ENCODE measurements at places on chromosomes 7 and 10. TPM values are rescaled to one million over a fixed set of nuclear protein-coding genes. Genes with fewer than 3 reads are reported as not detected.

- H3K27ac ChIP-seq = no peak overlapping the region
- no peaks in the 10 kb centered on the region for H3K4me1 ChIP-seq
- no peaks in the 10 kb centered on the region for H3K36me3 ChIP-seq
- H3K27me3 ChIP-seq = no peaks in the 10 kb centered on the region
- no peak overlapping the region for H3K4me3 ChIP-seq
- no peak for DNase-seq
Observed at GRCh38 chr10:132207536-132208461, 21.1 kb downstream of the DPYSL4 start.

GRCh38 chr7:139094596-139094995 is 14.9 kb downstream of the ZC3HAV1 start:
- H3K36me3 ChIP-seq = no peaks in the 10 kb centered on the region
- no peak overlapping the region for H3K4me3 ChIP-seq
- DNase-seq = no peak
- no peak overlapping the region for H3K27ac ChIP-seq
- H3K4me1 ChIP-seq = no peaks in the 10 kb centered on the region

GRCh38 chr10:114821293-114821914 is at the start of gene FHIP2A:
FHIP2A (plus strand) TSS chr10:114821780; CDS start chr10:114822079, 299 bp downstream.
- peak; percentile 85 for DNase-seq
- no peaks in the 10 kb centered on the region for H3K36me3 ChIP-seq
- peak within 1 kb of the TSS; percentile 60 for H3K27ac ChIP-seq
- H3K4me1 ChIP-seq = no peaks in the 10 kb centered on the region
- H3K4me3 ChIP-seq = peak within 1 kb of the TSS; percentile 100
- H3K27me3 ChIP-seq = no peaks in the 10 kb centered on the region

- no peaks in the 10 kb centered on the region for H3K4me1 ChIP-seq
- DNase-seq = no peak
- H3K36me3 ChIP-seq = no peaks in the 10 kb centered on the region
- no peak overlapping the region for H3K27ac ChIP-seq
- H3K4me3 ChIP-seq = no peak overlapping the region
Observed at GRCh38 chr10:66572700-66573099, 353.1 kb upstream of the LRRTM3 start.

DNA sequence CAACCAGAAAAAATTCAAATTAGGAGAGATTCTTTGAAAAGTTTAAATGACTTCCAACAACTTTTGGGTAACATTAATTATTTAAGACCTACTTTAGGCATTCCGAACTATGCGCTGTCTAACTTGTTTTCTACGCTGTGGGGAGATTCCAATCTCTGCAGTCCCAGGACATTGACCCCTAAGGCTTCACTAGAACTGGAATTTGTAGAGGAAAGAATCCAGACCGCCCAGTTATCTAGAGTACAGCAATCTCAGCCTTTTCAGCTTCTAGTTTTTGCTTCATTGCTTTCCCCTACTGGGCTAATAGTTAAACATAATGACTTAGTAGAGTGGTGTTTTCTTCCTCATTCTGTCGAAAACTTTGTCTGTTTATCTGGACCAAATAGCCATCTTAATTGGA is 14.9 kb upstream of the DDC start:
- no peak overlapping the region for H3K27ac ChIP-seq
- no peaks in the 10 kb centered on the region for H3K36me3 ChIP-seq
- no peak overlapping the region for H3K4me3 ChIP-seq
- no peaks in the 10 kb centered on the region for H3K4me1 ChIP-seq

DNA sequence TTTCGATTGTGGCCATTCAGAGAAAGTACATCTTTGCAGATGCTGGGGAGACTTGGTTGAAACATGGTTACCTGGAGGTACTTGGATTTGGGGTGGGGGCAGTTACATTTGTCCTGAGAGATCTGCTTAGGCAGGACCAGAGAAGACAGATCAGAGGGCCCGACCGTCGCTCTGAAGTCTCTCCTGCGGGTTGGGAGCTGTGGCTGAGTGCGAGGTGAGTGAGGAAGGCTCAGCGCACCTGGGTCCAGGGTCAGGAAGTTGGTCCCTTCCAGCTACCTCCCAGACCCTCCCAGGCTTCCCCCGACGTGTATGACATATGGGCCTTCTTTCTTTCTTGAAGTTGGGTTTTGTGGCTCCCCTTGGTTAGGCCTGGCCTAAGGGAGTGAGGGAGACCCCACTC is 56.3 kb downstream of the LHPP start:
- no peak overlapping the region for H3K27ac ChIP-seq
- H3K36me3 ChIP-seq = no peaks in the 10 kb centered on the region
- no peak overlapping the region for H3K4me3 ChIP-seq

DNA sequence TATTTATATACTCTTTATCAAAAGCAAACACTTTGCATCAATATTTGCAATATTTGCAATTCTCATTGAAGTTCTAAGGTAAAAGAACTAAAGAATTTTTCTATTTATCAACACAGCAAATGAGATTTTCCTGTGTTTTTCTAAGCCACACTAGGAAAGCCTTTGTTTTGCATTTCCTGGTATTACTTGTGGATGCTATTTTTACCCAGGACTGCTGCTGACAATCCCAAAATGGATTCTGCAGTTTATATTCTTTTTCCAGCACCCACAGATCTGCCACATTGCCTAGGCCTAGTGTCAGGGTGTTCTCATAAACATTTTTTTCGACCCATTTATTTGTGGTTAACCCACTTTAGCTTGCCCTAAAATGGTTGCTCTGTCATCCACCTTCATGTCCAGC is 25.9 kb downstream of the LRRC17 start:
- no peak overlapping the region for H3K4me3 ChIP-seq
- no peaks in the 10 kb centered on the region for H3K27me3 ChIP-seq

DNA sequence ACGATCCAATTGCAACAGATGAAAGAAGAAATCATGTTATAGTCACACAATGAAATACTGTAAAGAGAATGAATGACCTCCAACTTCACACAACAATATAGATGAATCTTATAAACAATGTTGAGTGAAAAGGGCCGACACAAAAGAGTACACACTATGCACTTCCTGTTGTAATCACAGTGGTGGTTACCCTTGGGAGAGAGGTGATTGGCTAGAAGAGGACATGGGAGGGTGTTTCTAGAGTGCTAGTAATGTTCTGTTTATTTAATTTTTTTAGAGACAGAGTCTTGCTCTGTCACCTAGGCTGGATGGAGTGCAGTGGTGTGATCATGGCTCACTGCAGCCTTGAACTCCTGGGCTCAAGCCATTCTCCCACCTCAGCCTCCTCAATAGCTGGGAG is 82.5 kb downstream of the NDUFB2 start:
- DNase-seq = no peak
- peaks cover 44% of the 10 kb centered on the region for H3K36me3 ChIP-seq
- H3K27me3 ChIP-seq = no peaks in the 10 kb centered on the region
- no peak overlapping the region for H3K27ac ChIP-seq
- no peak overlapping the region for H3K4me3 ChIP-seq

- peak; percentile 84 for DNase-seq
- no peaks in the 10 kb centered on the region for H3K27me3 ChIP-seq
- peaks cover 6% of the 10 kb centered on the region for H3K4me1 ChIP-seq
- H3K27ac ChIP-seq = no peak overlapping the region
Observed at GRCh38 chr10:69048103-69048502, 39.8 kb upstream of the SRGN start.

GRCh38 chr10:97411406-97411805 is 10.3 kb upstream of the RRP12 start:
- no peaks in the 10 kb centered on the region for H3K27me3 ChIP-seq
- H3K4me3 ChIP-seq = no peak overlapping the region
- H3K27ac ChIP-seq = no peak overlapping the region
- peaks cover 14% of the 10 kb centered on the region for H3K4me1 ChIP-seq
- no peak for DNase-seq

GRCh38 chr7:113371416-113372043 is 253.2 kb upstream of the SMIM30 start:
- no peaks in the 10 kb centered on the region for H3K36me3 ChIP-seq
- H3K27ac ChIP-seq = peak overlapping the region; percentile 13
- peaks cover 18% of the 10 kb centered on the region for H3K4me1 ChIP-seq

GRCh38 chr10:84820120-84820519 is 491.7 kb downstream of the CCSER2 start:
- no peaks in the 10 kb centered on the region for H3K36me3 ChIP-seq
- H3K4me1 ChIP-seq = no peaks in the 10 kb centered on the region
- no peaks in the 10 kb centered on the region for H3K27me3 ChIP-seq
- H3K4me3 ChIP-seq = no peak overlapping the region

GRCh38 chr7:76317782-76318487 is 15.5 kb downstream of the HSPB1 start:
- peak overlapping the region; percentile 58 for H3K4me3 ChIP-seq
- H3K27me3 ChIP-seq = no peaks in the 10 kb centered on the region
- H3K4me1 ChIP-seq = peaks cover 18% of the 10 kb centered on the region
- peaks cover under 1% of the 10 kb centered on the region for H3K36me3 ChIP-seq
- peak overlapping the region; percentile 27 for H3K27ac ChIP-seq
- DNase-seq = peak; percentile 98

DNA sequence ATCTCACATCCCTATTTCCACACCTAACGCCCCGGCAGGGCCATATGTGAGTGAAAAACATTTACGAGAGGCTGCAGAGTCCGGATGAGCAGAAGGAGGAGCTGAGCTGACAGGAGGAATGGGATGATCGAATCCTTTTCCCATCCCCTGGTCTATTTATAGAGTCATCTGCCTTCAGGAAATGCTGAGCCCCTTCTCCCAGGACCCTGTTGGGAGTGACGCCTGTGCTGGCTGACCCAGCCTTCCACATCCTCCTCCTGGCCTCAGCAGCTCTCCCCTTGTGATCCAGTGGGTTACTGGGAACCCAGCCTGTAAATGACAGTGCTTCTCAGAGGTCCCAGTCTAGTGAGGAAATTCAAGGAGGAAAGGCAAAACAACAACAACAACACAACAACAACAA is 16.6 kb downstream of the DENND2A start:
- no peak overlapping the region for H3K4me3 ChIP-seq
- H3K4me1 ChIP-seq = peaks cover 18% of the 10 kb centered on the region
- DNase-seq = no peak
- H3K27ac ChIP-seq = no peak overlapping the region
- no peaks in the 10 kb centered on the region for H3K36me3 ChIP-seq

- H3K4me3 ChIP-seq = no peak overlapping the region
- H3K27me3 ChIP-seq = no peaks in the 10 kb centered on the region
- no peaks in the 10 kb centered on the region for H3K4me1 ChIP-seq
- H3K27ac ChIP-seq = no peak overlapping the region
Observed at GRCh38 chr7:69698109-69698825, 100.0 kb downstream of the AUTS2 start.

- H3K4me1 ChIP-seq = no peaks in the 10 kb centered on the region
- H3K27me3 ChIP-seq = no peaks in the 10 kb centered on the region
- no peak overlapping the region for H3K27ac ChIP-seq
- DNase-seq = no peak
- H3K36me3 ChIP-seq = no peaks in the 10 kb centered on the region
- no peak overlapping the region for H3K4me3 ChIP-seq
Observed at GRCh38 chr10:48897441-48897790, 42.2 kb downstream of the LRRC18 start.

DNA sequence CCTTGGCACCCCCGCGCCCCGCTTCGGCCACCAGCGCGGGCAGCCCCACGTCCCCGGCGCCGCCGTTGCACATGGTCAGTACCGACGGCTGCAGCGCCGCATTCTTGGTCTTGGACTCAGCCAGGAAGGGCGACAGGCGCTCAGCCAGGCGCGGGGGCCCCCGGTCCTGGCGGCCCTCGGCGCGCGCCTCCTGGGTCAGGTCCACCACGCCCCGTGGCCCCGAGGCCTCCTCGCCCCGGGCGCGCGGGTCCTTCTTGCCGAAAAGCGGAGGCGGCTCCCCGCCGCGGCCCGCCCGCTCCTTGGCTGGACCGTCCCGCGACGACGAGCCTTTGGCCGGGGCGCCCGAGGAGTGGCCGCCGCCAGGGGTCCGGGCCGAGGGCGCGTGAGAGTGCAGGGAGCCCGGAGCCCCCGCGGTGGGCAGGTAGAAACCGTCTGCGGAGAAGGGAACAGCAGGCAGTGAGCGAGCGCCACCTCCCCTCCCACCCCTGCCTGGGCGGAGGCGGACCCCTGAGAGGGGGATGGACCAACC is 34.7 kb downstream of the TNRC18 start:
- no peak overlapping the region for H3K27ac ChIP-seq
- peaks cover 33% of the 10 kb centered on the region for H3K36me3 ChIP-seq
- no peaks in the 10 kb centered on the region for H3K4me1 ChIP-seq

GRCh38 chr10:32338262-32338661 is 8.7 kb downstream of the EPC1 start:
- H3K27ac ChIP-seq = no peak overlapping the region
- no peaks in the 10 kb centered on the region for H3K27me3 ChIP-seq
- no peaks in the 10 kb centered on the region for H3K4me1 ChIP-seq
- no peak for DNase-seq
- H3K36me3 ChIP-seq = peaks cover 16% of the 10 kb centered on the region

GRCh38 chr7:29090836-29091601 is 55.3 kb downstream of the CPVL start:
- peaks cover 20% of the 10 kb centered on the region for H3K4me1 ChIP-seq
- no peaks in the 10 kb centered on the region for H3K36me3 ChIP-seq
- peak; percentile 40 for DNase-seq

- no peak for DNase-seq
- no peak overlapping the region for H3K27ac ChIP-seq
- H3K4me1 ChIP-seq = no peaks in the 10 kb centered on the region
- no peaks in the 10 kb centered on the region for H3K27me3 ChIP-seq
- no peak overlapping the region for H3K4me3 ChIP-seq
Observed at GRCh38 chr7:71131256-71132126, 453 bp upstream of the GALNT17 start.

- no peak for DNase-seq
- no peaks in the 10 kb centered on the region for H3K27me3 ChIP-seq
- no peaks in the 10 kb centered on the region for H3K4me1 ChIP-seq
- peaks cover 81% of the 10 kb centered on the region for H3K36me3 ChIP-seq
Observed at GRCh38 chr10:26738301-26738911, 40.9 kb downstream of the PDSS1 start.

- no peak for DNase-seq
- no peaks in the 10 kb centered on the region for H3K27me3 ChIP-seq
- no peaks in the 10 kb centered on the region for H3K36me3 ChIP-seq
- no peaks in the 10 kb centered on the region for H3K4me1 ChIP-seq
Observed at GRCh38 chr10:8369666-8370065, 315.2 kb downstream of the GATA3 start.

The ZNF679 gene
- 0.18 TPM for total RNA-seq

The CRYGN gene
- total RNA-seq = not detected

The LRRC17 gene
- total RNA-seq = 71.2 TPM

The SORCS3 gene
- not detected for total RNA-seq

The DNAJB12 gene
- total RNA-seq = 22.3 TPM

The ACBD5 gene
- total RNA-seq = 21.1 TPM

The ASZ1 gene
- not detected for total RNA-seq

The STAMBPL1 gene
- total RNA-seq = 4.7 TPM

The ZNF117 gene
- total RNA-seq = 9.8 TPM

The SPDYE1 gene
- total RNA-seq = not detected

The RET gene
- total RNA-seq = not detected

The NEURL1 gene
- 2.6 TPM for total RNA-seq

The HOXA11 gene
- total RNA-seq = 5.8 TPM

The CALML5 gene
- total RNA-seq = not detected

The PPP1R3A gene
- 0.02 TPM for total RNA-seq

The ASAH2 gene
- total RNA-seq = 1.7 TPM

The GALNT17 gene
- not detected for total RNA-seq

The CALHM3 gene
- total RNA-seq = not detected

The VIPR2 gene
- 10.2 TPM for total RNA-seq

The SH2D4B gene
- total RNA-seq = not detected
